ENCODE measurements at places on chromosomes 7 and 10.

DNA sequence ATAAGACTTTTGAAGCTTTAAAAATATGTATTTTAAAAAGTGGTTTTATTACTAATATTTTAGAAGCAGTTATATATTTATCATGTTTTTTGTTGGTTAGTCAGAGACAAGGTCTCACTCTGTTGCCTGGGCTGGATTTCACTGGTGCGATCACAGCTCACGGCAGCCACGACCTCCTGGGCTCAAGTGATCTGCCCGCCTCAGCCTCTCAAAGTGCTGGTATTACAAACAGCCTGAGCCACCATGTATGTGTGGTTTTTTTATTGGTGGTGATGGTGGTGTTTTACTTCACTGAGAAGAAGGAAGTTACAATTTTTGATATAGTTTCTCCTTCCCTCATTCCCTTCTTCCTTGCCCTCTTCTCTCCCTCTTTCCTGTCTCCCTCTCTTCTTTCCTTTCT is 13.4 kb downstream of the NHLRC2 start:
- DNase-seq = no peak

- peak; percentile 48 for DNase-seq
Measured at GRCh38 chr10:99431190-99431760, 851 bp upstream of the GOT1 start.

- DNase-seq = no peak
Measured at GRCh38 chr10:121127151-121127906, 276.2 kb downstream of the WDR11 start.

DNA sequence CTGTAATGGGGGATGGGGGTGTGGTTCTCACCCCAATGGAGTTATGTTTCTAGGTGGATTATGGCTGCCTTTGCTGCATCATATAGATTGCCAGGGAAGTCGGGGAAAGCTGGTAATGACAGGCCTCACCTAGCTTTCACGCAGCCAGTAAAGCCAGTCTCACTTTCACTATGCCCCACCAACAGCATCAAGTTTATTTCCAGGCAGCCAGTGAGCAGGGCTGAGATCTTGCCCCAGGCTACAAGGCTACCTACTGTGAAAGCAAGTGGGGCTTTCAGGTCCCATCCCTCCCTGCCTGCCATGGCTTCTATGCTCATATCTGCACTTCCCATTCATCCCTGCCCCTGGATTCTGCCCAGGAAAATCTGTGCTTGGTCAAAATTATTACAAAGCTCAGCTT is 61.7 kb upstream of the NXPH1 start:
- DNase-seq = peak; percentile 80

DNA sequence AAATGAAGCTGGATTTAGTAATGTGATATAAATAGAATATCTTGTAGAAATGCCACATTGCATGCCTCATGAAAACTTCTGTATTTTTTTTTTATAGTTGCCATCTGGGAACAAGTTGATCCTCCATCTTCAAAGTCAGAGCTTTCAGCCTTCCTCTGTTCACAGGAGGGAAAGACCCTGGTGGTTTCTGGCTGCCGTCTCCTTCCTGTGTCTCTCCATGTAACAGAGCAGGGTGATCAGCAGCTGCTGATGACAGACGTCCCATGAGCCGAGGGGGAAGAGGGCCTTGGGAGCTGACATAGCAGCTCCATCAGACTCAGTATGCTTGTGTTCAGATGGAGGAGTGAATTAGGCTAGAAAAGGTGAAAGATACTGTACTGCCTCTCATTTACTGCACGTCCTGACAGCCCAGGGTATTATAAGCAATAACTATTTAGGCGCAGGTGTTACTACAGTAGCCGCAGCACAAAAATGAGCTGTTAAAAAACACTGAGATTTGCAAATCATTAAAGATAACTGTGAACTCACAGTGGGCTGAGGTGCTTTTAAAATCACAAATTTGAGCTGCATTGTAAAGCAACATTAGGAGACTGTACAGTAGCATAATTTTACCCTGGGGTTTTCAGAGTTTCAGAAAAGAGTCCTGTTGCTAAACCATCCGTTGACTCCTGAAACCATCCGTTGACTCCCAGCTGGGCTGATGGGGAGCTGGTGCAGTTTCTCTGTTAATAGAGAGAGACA is 103.3 kb downstream of the CFAP58 start:
- DNase-seq = peak; percentile 41

DNA sequence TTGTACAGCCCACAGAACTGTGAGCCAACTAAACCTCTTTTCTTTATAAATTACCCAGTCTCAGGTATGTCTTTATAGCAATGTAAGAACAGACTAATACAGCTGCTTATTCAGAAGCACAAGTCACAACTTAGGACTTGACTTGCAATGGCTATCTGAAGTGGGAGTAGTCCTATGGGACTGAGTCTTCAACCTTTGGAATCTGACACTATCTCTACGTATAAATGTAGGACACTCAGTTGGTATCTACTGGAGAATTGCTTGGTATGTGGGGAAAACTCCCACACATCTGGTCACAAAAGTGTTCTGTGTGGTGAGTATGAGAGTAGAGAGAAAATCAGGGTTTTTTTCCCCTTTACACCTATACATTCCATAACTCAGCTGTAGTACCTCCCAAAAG is 12.3 kb upstream of the PANK1 start:
- no peak for DNase-seq

- DNase-seq = no peak
Measured at GRCh38 chr7:11166051-11166450, 192.4 kb downstream of the PHF14 start.

DNA sequence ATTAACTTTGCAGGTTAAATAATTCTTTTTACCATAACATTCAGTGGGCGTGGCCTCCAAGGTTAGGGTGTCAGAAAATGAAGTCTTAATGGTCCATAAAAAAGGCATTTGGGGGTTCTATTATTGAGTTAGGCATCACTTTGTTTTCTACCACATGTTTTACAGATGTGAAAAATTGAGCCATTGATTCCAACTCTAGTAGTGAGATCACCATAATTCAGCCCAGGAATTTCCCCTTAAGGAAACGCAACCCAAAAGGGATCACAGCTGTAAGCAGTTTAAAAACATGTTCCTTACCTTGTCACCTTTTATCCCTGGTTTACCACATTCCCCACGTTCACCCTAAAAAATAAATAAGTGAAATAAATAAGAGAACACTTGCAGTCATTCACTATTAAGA is 24.9 kb downstream of the COL28A1 start:
- no peak for DNase-seq

GRCh38 chr10:71795248-71795647 is 21.9 kb upstream of the VSIR start:
- DNase-seq = no peak

- DNase-seq = no peak
Measured at GRCh38 chr10:12201543-12201942, 5.6 kb downstream of the CDC123 start.

- no peak for DNase-seq
Measured at GRCh38 chr10:112382515-112383235, 8.8 kb downstream of the ACSL5 start.

DNA sequence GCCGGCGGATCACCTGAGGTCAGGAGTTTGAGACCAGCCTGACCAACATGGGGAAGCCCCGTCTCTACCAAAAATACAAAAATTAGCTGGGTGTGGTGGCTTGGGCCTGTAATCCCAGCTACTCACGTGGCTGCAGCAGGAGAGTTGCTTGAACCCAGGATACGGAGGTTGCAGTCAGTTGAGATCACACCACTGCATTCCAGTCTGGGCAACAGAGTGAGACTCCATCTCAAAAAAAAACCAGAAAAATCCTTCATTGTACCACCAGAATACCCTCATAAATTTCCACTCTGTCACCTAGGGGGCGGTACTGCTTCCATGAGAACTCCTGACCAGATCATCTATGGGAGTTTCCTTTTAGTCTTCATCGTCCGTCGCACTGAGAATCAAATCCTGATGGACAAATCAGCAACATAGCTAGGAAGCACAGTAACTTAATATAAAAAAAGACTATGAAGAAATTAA is 225.8 kb upstream of the KLF14 start:
- peak; percentile 74 for DNase-seq

GRCh38 chr10:81915504-81915897 is 40.5 kb downstream of the NRG3 start:
- DNase-seq = no peak

GRCh38 chr7:95330204-95330960 is 6.0 kb upstream of the PON1 start:
- peak; percentile 41 for DNase-seq

- DNase-seq = no peak
Measured at GRCh38 chr7:141511676-141512396, 39.4 kb upstream of the AGK start.

DNA sequence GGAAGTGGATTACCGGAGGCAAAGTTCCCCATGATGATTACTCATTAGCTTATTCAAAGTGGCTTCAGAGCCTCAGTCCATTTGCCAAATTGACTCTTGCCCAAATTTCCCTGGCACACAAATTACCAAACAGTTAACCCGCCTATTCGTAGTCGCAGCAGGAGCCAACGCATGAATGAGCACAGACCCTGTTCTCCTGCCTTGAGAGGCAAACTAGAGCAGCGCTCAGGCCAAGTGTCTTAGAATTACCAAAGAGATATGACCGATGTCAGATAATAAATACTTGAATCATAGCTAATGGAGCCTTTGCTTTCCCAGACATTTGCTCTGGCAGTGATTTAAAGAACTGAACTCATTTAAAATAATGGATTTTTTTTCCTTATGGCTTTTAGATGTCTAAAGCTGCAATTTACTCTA is 64.9 kb downstream of the CTTNBP2 start:
- no peak for DNase-seq

- DNase-seq = no peak
Measured at GRCh38 chr10:100315615-100316014, 14.4 kb downstream of the PKD2L1 start.

- no peak for DNase-seq
Measured at GRCh38 chr10:30189238-30189580, 129.8 kb upstream of the JCAD start.

- no peak for DNase-seq
Measured at GRCh38 chr7:1229956-1230355, 2.7 kb upstream of the UNCX start.

- DNase-seq = no peak
Measured at GRCh38 chr7:132351954-132352499, 224.2 kb downstream of the PLXNA4 start.

DNA sequence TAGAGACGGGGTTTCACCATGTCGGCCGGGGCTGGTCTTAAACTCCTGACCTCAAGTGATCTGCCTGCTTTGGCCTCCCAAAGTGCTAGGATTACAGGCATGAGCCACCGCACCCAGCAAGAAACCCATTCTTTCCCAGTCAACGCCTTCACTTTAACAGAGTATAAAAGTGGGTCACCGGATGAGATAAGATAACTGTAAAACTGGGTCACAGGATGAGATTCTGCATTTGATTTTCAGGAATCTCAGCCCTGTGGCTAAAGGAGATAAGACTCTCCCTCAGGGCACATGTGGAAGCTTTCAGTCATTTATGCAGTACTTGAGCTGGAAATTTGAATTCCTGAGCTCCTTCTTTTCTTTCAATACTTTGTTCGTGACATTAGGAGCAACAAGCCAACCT is 70.8 kb downstream of the LRRC17 start:
- no peak for DNase-seq

GRCh38 chr10:98330987-98331386 is 63.0 kb upstream of the LOXL4 start:
- DNase-seq = no peak

GRCh38 chr7:44114586-44115310 is 8.6 kb downstream of the POLD2 start:
- no peak for DNase-seq

GRCh38 chr7:139661043-139661440 is 116.8 kb downstream of the HIPK2 start:
- no peak for DNase-seq

DNA sequence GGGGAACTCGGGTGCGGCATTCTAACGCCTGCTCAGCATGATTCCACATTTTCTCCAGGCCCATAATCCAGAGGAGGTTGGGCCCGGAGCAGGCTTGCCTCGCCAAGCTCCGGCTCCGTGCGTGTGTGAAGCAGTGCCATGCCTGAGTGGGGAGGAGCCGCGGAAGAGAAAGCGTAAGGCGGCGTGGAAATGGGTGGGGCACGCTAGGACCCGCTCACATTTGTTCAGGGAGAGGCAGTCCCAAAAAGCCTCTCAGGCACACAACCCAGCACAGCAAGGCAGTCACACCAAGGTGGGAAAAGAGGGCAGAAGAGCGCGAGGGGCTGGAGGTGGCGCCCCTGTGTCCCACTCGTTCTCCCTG is 695 bp upstream of the VDAC2 start:
- DNase-seq = peak; percentile 88

- DNase-seq = no peak
Measured at GRCh38 chr10:5940807-5941218, 36.5 kb downstream of the IL15RA start.

DNA sequence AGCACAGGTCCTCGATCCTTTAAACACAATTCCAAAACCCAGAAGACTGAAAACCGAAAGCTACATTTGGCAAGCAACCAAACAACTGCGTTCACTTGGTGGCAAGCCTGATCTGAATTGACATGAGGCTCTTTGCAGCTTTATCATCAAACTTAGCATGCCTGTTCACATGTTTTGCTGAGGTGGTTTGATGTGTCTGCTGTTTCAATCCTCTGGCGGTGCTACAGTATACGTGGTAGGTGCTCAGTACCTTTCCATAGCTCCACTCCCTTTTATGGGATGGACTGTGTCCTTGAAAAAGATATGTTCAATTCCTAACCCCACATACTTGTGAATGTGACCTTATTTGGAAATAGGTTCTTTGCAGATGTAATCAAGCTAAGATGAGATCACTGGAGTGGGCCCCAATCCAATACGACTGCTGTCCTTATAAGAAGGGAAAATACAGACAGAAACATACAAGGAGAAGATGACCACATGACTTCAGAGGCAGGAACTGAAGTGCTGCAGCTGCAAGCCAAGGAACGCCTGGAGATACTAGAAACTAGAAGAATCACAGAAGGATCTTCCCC is 33.4 kb downstream of the CCDC6 start:
- peak; percentile 29 for DNase-seq

DNA sequence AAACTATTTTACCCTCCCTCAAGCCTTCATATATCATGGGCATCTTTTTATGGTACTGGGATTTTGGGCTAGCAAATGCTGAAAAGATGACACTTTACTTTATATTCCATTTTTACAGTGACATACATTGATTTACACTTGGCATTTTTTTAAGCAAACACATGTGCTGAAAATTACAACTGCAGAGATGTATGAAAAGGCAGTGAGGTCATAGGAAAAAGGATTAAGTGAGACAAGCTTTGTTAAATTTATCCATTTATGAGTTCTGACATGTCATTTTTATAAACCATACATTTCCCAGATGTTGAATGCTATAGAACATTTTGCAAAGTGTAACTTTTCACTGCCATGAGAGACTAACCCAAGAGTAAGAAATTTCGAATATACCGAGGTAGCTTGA is 68.8 kb upstream of the RSU1 start:
- no peak for DNase-seq

DNA sequence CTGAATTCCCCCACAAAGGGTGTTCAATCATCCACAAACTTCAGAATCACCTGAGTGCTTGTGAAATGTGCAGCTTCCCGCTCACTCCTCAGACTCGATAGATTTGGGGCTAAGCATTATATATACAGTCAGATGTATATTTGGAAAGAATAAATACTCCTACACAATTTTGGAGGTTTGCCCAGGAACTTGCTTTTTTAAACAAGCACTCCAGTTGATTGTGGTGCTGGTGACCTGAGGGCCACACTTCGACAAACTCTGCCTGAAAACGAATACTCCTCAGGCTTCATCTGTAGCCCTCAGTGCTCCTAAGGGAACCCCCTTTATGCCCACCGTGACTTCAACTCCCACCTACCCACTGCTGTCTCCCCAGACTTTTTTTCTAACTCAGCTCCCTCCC is 211.6 kb downstream of the INHBA start:
- DNase-seq = no peak
